ENCODE measurements at places on chromosomes 13 and 19.

DNA sequence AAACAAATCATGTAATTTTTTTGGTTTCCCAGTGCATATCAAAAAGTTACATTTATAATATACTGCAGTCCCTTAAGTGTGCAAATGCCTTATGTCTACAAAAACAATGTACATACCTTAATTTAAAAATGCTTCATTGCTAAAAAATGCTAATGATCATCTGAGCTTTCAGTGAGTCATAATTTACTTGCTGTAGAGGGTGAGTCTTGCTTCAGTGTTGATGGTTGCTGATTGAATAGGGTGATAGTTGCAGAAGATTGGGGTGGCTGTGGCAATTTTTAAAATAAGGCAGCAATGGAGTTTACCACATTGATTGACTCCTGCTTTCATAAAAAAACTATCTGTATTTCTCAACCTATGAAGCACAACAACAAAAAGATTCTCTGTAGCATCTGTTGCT, 613.9 kb downstream of the TBC1D4 start:
- DNase-seq, result no peak

DNA sequence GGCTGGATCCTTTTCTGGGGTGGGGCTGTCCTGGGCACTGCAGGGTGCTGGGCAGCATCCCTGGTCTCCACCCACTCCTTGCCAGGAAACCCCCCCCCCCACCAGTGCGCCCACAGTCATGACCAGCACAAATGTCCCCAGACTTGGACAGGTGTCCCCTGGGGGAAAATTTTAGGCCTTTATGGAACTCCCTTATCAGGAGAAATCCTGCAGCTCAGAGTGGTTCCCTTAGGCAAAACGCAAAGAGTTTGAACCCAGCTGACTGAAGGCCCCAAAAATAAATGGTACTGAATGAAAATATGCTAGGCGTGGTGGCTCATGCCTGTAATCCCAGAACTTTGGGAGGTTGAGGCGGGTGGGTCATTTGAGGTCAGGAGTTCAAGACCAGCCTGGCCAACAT, 51.8 kb downstream of the GADD45B start:
- no peak for DNase-seq

DNA sequence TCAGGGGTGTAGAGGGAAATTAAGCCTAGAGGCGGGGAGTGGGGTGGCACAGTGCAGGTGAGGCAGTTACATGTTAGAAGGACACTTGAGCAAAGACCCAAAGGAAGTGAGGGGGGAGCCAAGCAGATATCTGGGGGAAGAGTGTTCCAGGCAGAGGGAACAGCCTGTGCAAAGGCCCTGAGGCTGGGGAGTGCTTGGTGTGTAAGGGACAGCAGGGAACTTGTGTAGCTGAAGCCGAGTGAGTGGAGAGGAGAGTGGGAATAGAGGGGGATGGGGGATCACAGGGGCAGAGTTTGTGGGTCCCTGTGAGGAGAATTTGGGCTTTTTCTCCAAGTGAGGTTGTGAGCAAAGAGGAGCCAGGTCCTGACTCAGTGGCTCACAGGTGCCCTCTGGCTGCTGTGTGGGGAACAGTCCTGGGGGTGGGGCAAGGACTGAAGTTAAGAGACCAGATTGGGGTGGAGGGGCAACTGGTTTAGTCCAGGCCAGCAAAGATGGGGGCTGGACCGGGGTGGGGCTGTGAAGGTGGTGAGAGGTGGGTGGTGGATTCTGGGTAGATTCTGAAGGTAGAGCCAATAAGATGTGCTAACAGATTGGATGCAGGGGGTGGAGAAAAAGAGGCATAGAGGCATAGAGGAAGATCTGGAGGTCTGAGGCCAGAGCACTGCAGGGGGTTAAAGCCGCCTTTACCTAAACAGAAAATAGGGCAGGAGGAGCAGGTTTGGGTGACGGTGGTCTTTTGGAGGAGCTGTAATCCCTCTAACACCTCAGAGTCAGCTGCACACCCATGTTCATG, 75.3 kb downstream of the CACNA1A start:
- DNase-seq, result no peak

- no peak for DNase-seq
Observed at GRCh38 chr19:36963280-36963679, 47.1 kb downstream of the ZNF568 start.

GRCh38 chr13:103873725-103874124, 807.5 kb upstream of the SLC10A2 start:
- no peak for DNase-seq

- no peak for DNase-seq
Observed at GRCh38 chr19:16367261-16367683, 42.6 kb downstream of the KLF2 start.

DNA sequence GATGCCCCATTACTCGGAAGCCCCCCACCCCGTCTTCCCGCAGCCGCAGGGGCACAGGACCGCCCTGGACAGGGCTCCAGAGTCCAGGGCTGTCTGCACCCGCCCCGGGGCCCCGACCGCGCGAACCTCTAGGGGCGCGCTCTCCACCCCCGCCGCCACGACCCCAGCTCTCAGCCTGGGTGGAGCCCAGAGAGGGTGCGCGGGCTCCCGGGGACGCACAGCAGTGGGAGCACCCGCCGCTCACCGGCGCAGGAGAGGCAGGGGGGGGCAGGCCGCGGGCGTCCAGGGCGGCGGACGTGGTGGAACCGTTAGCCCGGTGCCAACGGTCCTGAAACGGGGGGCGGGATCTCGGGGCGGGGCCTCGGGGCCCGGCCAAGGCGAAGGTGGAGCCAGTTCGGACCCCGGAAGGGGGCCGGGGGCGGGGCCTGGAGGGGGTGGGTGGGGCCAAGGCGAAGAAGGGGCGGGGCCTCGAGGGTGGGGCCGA, at the start of gene ATP8B3:
Gene ATP8B3 (minus strand): TSS at position 335 of the 484 bp plus-strand sequence. CDS start 540 bp downstream, outside the sequence.
- peak; percentile 43 for DNase-seq

- no peak for DNase-seq
Observed at GRCh38 chr13:71079638-71080037, 787.4 kb downstream of the DACH1 start.

- DNase-seq, result no peak
Observed at GRCh38 chr13:110421061-110421460, 114.0 kb downstream of the COL4A2 start.

Data from stimulated activated CD8-positive, alpha-beta memory T cell treated with anti-CD3 and anti-CD28 coated beads, Interleukin-4, amount 100 ng/mL, for 4 hours (primary cell).